Dorsolateral prefrontal cortex (tissue), 122 donors: ENCODE measurements at places on chromosomes 5 and 9. TPM values are rescaled to one million over a fixed set of nuclear protein-coding genes. Genes with fewer than 3 reads are reported as not detected.

DNA sequence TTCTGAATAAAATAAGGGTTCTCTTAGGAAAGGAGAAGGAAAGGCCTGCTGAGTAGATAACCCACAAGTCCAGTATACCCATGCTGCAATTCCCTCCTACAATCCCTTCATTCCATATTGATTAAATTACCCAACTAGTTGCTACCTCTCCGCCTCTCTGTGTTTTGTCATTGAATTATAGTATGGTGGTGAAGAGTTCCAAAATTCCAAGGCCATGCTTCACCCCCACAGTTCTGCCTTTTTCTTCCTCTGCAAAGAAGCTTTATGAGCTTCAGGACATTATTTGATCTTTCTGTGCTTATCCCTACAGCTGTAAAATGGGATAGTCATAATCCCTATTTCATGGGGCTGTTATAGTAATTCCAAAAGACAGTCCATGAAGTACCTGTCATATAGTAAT is 215.6 kb downstream of the ACTL7B start:
- DNase-seq: no peak

- DNase-seq: no peak
These were observed 153.8 kb downstream of the COL23A1 start for GRCh38 chr5:178436326-178436940.

DNA sequence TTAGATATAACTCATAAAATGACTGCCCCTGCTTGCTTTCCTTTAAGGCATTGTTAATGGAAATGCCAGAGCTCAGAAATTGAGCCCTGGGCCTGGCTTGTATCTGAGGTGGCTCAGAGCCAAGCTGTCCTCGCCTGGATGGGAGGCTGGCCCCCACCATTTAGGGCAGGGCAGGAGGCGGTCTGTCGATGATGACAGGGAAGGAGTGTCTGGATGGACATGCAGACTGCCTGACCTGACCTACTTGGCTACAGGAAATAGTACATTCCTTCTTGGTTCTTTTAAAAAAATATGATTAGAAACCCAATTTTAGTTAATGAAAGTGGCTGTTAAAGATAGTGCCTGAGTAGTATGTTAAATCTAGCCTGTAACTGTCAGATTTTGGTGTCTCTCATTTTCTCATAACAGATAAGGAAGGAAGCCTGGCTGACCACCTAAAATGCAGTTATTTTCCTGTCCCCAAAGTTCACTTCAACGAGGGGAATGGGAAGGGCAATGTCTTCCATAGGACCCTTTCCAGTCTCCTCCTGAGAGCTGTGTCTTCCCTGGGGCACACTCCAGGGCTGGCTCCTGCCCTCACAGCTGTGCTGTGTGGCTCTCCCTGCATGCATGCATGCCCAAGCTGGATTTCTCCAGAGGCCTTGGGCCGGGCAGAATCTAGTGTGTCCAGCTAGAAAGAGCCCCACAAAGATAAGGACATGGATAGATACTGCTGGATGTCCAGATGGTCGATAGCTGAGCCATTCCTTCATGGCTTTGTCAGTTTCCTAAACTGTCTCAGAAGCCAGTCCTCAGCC is 42.3 kb downstream of the MACROH2A1 start:
- DNase-seq: no peak

Gene ADGRD2
- not detected for total RNA-seq

Gene PCSK5
- total RNA-seq: 11.9 TPM

DNA sequence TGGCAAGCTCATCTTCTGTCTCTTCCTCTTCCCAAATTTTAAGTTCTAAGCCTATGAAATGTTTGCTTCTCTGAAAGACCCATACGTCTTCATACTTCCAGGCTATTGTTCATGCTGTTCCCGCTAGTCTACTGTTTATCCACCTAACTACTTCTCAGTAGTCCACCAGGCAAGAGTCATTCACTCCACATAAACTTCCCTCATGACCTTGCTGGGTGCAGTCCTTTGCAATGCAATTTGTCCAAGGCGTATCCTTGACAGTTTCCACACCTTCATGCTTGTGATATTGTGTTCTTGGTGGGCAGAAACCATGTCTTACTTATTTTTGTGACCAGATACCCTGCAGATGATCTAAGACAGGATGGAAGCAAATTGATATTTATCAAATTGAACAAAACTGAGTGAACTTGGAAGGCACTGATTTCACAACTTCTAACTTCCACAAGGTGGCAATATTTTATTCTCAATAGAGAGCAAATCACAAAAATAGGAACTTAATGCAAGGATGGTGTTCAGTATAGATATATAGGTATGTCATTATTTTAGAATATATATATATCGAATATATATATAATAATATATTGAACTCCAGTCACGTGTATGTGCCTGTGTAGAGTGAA is 30.3 kb downstream of the TYRP1 start:
- DNase-seq: no peak

- no peak for DNase-seq
These were observed 8.7 kb downstream of the LHX6 start for GRCh38 chr9:122219856-122220672.

- no peak for DNase-seq
These were observed 65.8 kb upstream of the COL5A1 start for GRCh38 chr9:134575901-134576176.

DNA sequence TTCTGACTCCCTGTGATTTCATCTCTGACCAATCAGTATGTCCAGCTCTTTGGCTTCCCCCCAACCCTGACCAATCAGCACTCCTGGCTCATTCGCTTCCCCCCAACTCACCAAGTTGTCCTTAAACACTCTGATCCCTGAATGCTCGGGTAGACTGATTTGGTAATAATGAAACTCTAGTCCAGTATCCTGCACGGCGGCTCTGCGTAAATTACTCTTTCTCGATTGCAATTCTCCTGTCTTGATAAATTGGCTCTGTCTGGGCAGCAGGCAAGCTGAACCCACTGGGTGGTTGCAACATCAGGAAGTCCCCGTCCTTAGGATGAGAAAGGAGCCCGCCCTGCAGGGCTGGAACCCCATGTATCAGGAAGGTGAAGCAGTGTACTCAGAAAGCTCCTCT is 10.4 kb downstream of the FCN2 start:
- no peak for DNase-seq

- no peak for DNase-seq
These were observed 129.7 kb upstream of the SLIT3 start for GRCh38 chr5:169430671-169431070.

Gene CEL
- total RNA-seq: 2.5 TPM

GRCh38 chr5:153135411-153135810 is 355.1 kb upstream of the GRIA1 start:
- DNase-seq: no peak

DNA sequence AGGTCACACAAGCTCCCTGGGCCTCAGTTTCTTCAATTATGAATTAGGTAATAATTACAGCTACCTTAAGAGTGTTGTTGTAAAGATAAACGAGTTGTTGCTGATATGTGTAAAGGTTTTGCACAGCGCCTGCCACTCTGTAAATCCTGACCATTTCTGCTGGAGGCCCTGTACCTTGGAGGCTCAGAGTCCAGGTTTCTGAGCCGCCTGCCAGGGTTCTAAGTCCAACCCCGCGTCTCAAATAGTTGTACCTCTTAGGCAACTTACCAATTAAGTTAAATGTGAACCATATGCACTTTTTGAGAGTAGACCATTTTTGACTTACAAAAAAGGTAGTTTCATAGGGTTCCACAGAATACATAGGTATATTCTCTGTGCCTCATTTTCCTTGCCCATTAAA is 156.8 kb upstream of the KLF9 start:
- no peak for DNase-seq

- DNase-seq: no peak
These were observed 35.8 kb downstream of the OLFM1 start for GRCh38 chr9:135123126-135123772.

- DNase-seq: peak; percentile 43
These were observed 128.5 kb downstream of the CHSY3 start for GRCh38 chr5:130032807-130033206.

Gene TUSC1
- total RNA-seq: 14.5 TPM

DNA sequence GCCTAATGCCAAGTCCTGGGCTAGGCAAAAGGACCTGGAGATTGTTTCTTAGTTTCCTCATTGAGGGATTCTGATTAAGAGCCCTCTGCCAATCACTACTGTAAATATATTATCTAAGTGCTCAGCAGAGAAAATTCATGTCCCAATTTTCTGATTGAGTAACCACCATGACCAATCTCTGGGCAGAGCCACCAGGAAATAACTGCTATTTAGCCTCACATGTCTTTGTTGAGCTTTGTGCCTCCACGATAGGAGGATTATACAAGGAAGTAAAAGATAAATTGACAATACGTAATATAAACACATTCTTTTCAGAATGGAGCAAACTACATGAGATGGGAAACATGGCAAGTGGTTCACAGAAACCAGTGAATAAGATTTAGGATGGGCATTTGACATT is 396.1 kb upstream of the PAPPA start:
- DNase-seq: no peak

Gene HTR4
- 11.0 TPM for total RNA-seq

GRCh38 chr5:17089690-17090089 is 127.7 kb upstream of the BASP1 start:
- no peak for DNase-seq

- DNase-seq: no peak
These were observed 211.5 kb downstream of the PAPPA start for GRCh38 chr9:116365056-116365471.

GRCh38 chr9:69122082-69122548 is 52.0 kb upstream of the TJP2 start:
- DNase-seq: peak; percentile 71

- no peak for DNase-seq
These were observed 249.7 kb downstream of the ARHGAP26 start for GRCh38 chr5:143019614-143020515.

DNA sequence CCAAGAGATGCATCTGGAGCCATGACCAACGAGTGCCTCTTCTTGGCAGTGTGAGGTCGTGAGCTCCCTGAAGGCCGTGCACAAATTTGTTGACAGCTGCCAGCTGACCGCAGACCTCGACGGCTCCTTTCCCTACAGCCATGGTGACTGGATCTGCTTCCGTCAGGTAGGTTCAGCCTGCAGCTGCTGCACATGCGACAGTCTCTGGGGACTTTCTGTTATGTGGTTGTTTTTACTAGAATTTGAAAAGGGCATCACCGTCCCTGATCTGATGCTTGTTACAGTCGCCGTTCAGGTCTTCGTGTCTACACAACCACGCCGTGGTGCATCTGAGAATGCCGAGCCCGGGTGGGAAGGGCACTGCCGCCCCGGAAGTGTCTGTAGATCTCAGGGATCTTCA is 36.5 kb upstream of the LRRC14B start:
- no peak for DNase-seq

- DNase-seq: no peak
These were observed 14.0 kb upstream of the GLRX start for GRCh38 chr5:95836544-95836943.

GRCh38 chr9:129283705-129284606 is 105.9 kb upstream of the IER5L start:
- peak; percentile 17 for DNase-seq

GRCh38 chr5:149289301-149289700 is 17.6 kb downstream of the AFAP1L1 start:
- no peak for DNase-seq

DNA sequence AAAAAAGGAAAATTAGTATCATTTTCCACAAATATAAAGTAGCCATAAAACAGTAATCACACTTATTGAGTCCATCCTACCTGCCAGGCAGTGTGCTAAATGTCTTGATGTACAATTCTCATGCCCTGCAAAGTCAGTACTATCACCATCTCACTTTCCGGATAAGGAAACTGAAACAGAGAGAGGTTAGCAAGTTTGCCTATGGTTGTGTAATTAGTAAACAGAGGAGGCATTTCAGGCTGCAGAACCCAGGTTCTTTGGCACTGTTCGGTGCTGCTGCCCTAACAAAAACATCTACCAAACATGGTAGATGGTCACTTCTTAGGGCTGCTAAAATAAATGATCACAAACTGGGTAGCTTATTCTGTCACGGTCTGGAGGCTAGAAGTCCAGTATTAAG is 22.6 kb downstream of the PLAC8L1 start:
- no peak for DNase-seq

Gene ADCY2
- total RNA-seq: 159 TPM

- DNase-seq: no peak
These were observed 1410.5 kb upstream of the CDH18 start for GRCh38 chr5:21398511-21398910.

DNA sequence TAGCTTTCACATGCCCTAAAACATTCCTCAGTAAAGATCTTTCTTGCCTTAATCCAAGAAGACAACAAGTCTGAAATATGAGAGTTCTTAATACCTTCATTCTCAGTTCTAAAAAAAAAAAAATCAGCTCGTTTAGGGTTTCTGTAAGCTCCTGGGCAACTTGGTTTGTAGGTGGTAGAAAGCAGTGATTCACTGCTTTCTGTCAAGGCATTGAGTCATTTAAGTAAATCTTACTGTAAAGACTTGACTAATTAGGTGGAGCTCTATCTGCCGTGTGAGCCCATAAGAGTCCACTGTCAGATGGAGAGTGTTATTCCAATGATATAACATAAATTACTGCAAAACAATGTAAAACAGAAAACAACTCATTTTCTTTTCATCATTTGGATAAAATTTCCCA is 56.1 kb upstream of the MAST4 start:
- no peak for DNase-seq

Gene TMEM252
- total RNA-seq: not detected

DNA sequence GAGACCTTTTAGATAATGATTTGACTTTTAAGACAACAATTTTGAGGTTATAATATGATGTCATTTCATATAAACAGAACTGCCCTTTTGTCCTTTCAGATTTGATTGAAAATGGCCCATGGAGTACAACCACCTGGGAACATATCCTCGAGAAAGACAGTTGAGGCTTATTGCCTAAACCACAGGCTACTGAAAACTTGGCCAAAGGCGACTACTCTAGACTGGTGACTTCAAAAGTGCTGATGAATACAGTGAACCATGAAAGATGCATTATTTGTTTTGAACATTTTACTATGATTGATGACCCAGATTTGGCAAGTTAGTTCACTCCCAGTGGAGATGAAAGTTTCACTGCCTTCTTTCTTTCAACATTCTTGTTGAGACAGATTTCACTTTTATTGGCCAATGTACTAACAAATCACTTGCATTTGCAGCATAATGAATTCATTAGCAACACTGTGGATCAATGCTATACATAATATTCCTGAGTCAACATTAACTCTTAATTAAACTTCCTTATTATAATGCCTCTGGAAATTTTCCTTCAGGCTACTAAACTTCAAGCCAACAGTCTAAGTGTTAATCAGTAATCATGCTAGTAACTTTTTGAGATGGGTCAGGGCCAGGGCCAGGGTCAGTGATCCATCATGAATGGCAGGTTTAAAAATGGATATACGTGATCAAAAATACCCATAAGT is 480.3 kb downstream of the RAB3C start:
- DNase-seq: no peak

- no peak for DNase-seq
These were observed 57.8 kb downstream of the TTC39B start for GRCh38 chr9:15249042-15249818.

GRCh38 chr9:112777914-112778313 is 27.4 kb downstream of the SNX30 start:
- no peak for DNase-seq
